ENCODE measurements at places on chromosomes 11 and 22.

- DNase-seq, result no peak
These were observed 315.8 kb upstream of the LRRC4C start for GRCh38 chr11:41775296-41775695.

DNA sequence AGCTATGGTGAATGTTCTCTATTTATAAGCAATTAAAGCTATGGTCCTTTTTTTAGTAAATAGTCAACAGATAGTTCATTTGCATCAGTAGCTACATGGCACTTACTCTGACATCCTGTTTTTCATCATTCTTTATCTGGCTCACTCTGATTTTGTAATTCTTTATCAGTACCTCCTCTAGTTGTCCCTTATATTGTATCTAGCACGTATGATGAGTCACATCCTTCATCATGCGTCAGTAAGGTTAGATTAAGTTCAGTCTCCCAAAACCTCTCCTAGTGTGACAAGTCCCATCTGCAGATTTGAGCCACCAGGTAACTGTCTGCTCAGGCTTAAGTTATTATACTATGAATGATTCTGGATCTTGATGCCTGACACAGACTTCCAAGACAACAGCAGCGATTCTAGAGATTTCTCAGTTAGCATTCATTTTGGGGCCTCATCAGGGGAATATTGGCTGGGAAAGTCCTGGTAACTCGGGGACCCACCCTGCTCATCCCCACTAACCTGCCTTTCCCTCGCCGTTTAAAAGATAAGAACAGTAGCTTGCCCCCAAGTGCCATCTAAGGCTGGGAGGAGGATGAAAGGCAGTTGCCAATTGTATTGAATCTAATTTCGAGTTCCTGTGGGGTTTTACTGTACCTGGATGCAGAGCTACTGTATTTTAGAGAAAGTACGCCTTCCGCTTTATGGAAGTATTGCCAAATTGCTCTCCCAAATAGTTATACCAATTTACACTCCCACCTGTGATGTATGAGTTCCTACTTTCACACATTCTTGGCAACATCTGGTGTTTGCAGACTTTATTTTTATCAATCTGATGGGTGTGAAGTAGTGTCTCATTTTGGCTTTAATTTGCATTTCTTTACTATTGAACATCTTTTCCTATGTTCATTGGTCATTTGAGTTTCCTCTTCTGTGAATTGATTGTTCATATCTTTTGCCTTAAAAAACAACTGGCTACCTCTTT lies 55.9 kb downstream of the ZC3H12C start:
- DNase-seq, result no peak

- DNase-seq, result no peak
These were observed 106.0 kb upstream of the ASPHD2 start for GRCh38 chr22:26323013-26323412.

GRCh38 chr11:119447664-119448242 lies 24.8 kb upstream of the THY1 start:
- no peak for DNase-seq

DNA sequence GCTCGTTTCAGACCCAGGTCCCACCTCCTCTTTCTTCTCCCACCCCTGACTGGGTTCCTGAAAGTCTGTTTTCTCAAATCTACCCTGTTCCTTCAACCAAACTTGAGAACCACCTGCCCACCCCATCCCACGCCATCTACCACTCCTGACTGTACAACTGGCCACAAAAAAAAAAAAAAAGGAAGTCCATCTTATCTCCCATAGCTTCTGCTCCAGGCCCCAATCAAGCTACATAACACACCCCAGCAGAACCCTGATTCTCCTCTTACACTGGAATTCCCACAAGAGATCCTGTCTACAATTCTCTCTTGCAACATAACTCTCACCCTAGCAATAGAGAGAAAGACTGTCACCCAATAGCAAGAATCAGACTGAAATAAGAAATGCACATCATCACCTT lies 39.2 kb upstream of the CHST1 start:
- no peak for DNase-seq

DNA sequence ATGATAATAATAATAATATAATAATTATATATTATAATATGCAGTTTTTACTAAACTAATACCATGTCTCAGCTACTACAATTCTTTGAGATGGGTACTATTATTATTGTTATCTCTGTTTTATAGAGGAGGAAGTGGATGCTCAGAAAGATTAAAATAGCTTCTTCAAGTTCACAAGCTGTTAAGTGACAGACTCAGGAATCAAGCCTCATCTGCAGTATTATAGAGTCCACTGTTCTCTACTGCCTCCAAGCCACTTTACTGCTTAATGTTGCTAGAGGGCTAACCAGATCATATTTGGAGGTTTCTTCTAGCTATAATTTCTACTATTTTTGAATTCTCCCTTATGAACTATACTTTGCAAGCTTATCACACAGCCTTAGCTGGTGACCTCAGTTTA lies 62.7 kb downstream of the CSTPP1 start:
- no peak for DNase-seq

DNA sequence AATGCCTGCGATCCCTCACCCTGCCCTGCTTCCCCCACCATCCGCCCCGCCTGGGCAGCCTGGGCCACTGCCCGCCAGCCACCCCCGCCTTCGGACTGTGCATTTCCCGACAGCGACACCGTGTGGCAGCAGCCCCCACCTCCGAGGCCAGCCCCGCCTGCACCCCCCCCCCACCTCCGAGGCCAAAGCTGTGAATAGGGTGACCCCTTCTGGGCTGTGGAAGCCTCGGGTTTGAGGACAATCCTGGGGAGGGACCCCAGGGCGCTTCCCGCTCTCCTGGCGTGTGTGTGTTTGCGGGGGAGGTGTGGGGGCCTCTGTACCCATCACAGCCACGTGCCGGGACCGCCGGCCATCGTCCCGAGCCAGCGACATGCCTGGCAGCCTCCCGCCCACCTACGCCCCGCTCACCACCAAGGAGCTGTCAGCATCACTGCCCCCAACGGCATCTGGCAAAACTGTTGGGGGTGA lies 33.8 kb upstream of the PPARA start:
- DNase-seq, result peak; percentile 75

DNA sequence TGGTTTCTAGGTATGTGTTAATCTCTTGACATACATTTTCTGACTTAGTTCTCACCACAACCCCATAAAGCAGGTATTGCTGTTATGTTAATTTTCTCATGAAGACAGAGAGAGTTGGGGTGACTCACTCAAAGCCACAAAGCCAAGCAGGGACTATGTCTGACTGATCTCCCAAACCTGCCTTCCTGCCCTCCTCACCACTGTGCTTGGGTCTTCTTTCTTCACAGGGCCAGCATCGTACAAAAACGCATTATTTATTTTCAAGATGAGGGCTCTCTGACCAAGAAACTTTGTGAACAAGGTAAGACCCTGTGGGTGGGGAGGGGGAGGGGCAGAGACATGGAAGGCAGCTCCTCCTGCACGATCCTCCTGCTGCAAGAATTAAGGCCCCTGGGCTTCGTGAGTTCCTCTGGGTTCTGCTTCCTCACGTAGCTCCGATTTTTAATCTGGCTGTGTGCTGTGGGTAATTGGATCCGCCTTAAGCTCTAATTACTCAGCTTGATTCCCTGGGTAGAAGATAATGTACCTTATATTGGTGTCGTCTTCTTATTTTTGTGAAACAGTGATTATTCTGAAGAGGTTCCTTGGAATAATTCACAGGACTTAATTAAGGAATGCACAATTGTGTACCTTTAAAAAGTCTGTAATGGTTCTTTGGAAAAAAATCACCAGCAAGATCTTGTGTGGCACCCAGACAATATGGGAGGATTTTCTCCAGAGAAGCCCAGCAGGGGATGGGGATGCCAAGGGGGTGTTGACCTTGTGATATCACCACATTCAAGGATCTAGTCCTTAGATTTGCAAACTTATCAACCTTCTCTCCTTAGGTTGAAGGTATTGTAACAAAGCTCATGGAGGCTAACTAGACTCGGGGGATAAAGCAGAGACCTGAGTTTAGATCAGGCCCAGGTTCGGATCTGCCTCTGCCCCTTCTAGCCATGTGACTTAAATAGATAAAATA lies 112.9 kb downstream of the SPON1 start:
- peak; percentile 37 for DNase-seq

- no peak for DNase-seq
These were observed 37.2 kb downstream of the CELSR1 start for GRCh38 chr22:46500201-46500600.

Measured in stimulated activated CD8-positive, alpha-beta memory T cell treated with anti-CD3 and anti-CD28 coated beads, Interleukin-2, amount 100 ng/mL, for 48 hours (primary cell).